ENCODE measurements at places on chromosomes 7 and 10. TPM values are rescaled to one million over a fixed set of nuclear protein-coding genes. Genes with fewer than 3 reads are reported as not detected.

- H3K4me3 ChIP-seq, result no peak overlapping the region
- no peak for DNase-seq
- H3K36me3 ChIP-seq, result no peaks in the 10 kb centered on the region
- no peaks in the 10 kb centered on the region for H3K4me1 ChIP-seq
These were observed 612.1 kb downstream of the AUTS2 start for GRCh38 chr7:70210200-70210935.

DNA sequence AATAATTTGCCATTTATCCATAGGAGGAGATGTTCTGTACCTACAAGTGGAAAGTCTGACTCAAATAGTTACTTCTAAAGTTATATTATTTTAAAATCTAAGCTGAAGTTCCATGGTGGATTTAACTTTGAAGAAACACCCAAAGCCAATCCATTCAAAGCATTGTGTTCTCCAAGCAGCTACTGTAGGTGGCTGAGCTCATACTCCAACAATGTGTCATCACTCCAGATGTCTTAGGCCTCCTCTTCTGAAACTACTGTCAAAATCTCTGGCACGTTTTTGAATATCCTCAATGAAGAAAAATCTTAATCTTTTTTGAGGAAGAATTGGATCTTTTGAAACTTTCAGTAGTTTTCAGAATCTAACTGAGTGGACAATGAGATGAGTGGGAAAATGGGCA, 169.1 kb downstream of the PTEN start:
- no peaks in the 10 kb centered on the region for H3K27me3 ChIP-seq
- H3K36me3 ChIP-seq, result no peaks in the 10 kb centered on the region
- H3K4me1 ChIP-seq, result no peaks in the 10 kb centered on the region
- DNase-seq, result no peak
- no peak overlapping the region for H3K27ac ChIP-seq
- H3K4me3 ChIP-seq, result no peak overlapping the region

DNA sequence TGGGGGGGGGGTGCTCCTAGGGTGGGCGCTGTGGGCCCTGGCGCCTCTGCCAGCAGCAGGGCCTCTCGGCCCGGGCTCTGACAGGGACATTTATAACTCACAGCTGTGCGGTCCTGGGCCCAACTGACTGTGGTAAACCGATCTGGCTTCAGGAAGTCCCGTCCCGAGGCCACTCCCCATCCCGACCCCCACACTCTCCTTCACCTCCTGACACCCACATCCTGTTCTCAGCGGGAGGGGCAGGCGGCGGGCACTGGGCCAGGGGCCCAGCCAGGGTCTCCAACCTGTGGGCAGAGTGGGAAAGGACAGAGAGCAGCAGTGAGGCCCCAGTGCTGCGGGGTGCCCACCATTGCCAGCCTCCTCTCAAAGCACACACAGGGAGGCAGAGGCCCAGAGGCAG, 69.1 kb downstream of the ZMIZ1 start:
- H3K4me1 ChIP-seq, result 0 out of 2 replicates have a peak, but pooled peaks cover 4% of the 10 kb centered on the region
- no peak overlapping the region for H3K27ac ChIP-seq
- H3K27me3 ChIP-seq, result no peaks in the 10 kb centered on the region
- no peak for DNase-seq
- peaks cover 19% of the 10 kb centered on the region for H3K36me3 ChIP-seq

DNA sequence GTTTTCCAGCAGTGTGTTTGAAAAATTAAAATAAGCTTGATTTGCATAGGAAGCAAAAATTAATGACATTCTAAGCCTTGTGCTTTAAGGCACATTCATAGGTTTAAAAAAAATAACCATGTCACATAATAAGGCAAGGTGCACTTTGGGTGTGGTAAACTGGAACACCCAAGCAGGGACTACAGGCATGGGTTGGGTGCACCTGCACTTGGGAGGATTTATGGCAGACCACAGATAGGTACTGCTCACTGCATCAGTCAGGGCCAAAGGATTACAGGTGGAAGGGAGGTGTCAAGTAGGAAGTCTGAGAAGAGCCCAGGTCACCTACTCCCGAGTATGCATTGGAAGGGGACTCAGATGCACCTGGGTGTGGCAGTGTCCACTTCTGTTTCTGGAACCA, 753.7 kb downstream of the SUGCT start:
- no peaks in the 10 kb centered on the region for H3K36me3 ChIP-seq
- no peak overlapping the region for H3K4me3 ChIP-seq
- DNase-seq, result no peak
- no peak overlapping the region for H3K27ac ChIP-seq
- H3K4me1 ChIP-seq, result peaks cover 10% of the 10 kb centered on the region

DNA sequence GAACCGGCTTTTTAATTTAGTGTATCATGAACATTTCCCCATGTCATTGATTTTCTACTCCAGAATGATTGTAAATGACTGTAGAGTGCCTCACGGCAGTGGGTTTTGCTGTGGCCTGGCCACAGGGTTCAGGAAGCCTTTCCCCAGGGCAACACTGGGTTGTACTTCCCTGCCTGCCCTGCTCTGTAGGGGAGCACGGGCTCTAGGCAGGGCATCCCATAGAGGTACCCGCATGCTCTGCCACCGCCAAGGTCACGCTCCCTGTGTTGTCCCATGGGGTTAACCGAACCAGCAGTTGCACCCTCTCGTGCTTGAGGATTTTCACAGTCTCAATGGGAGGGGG, 63.8 kb downstream of the BPGM start:
- no peak overlapping the region for H3K4me3 ChIP-seq
- H3K36me3 ChIP-seq, result no peaks in the 10 kb centered on the region
- no peaks in the 10 kb centered on the region for H3K27me3 ChIP-seq
- no peaks in the 10 kb centered on the region for H3K4me1 ChIP-seq

DNA sequence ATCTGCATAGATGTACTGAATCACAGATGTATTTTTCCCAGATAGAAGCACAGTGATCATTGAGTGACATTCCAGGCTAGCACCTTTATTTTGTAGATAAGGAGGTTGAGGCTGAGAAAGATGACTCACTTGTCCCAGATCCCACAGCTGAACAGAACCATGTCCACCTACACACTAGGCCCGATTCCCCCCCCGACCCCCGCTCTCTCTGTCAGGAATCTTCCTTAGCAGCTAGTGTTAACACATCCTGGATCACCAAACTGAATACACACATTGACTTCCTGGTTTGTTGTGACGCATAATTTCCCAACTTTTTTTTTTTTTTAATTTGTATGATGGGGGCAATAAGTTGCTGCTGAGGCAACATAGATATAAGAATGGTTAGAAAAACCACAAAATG, 5.2 kb downstream of the SFMBT2 start:
- H3K27me3 ChIP-seq, result 0 out of 2 replicates have a peak, but pooled peaks cover 4% of the 10 kb centered on the region
- no peaks in the 10 kb centered on the region for H3K36me3 ChIP-seq
- no peaks in the 10 kb centered on the region for H3K4me1 ChIP-seq
- no peak overlapping the region for H3K27ac ChIP-seq
- H3K4me3 ChIP-seq, result no peak overlapping the region

Gene SLC39A12
- total RNA-seq, result not detected

DNA sequence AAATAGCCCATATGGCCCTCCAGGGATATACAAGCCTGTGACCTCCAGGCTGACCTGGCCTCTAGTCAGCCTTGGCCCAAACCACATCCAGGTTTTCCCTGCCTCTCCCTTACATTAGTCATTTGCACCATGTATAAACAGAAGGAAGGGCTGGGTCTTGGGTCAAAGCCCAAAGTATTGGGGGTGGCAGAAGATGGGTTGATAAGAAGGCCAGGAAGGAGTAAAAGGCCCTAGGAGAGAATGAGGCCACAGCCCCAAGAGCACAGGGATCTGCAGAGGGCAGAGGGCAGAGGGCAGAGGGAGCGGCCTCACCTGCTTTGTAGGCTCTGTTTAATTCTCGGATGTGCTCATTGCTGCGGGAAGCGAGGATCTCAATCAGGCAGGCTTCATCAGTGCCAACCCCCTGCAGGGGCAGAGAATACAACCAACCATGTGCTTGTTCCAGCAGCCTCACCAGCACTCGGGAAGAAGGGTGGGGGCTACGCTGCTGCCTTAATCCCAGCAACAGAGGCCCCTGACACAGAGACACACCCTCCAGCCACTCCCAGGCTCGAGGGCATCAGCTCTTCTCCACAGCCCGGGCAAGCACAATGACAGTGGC, 31.3 kb downstream of the PLAC9 start:
- peaks cover 55% of the 10 kb centered on the region for H3K4me1 ChIP-seq
- H3K27ac ChIP-seq, result peak overlapping the region; percentile 78
- no peaks in the 10 kb centered on the region for H3K27me3 ChIP-seq
- H3K4me3 ChIP-seq, result peak overlapping the region; percentile 23
- DNase-seq, result peak; percentile 100

DNA sequence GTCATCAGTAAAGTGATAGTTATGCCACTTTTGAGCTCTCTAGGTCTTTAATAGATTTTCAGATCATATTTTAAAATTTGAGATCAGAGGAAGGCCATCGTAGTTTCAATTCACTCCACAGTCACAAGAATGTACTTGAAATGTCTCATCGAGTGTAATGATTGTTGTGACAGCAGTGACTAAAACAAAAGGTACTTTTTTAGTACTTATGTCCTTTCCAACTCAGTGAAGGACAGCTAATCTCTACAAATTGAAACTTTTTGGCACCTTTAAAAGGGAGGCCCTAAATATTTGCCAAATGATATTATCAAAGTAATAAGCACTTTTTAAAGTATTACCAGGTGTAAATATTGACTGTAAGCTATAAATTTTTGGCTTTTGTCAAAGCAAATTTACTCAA, 702.9 kb upstream of the GRM3 start:
- H3K27me3 ChIP-seq, result no peaks in the 10 kb centered on the region
- H3K27ac ChIP-seq, result no peak overlapping the region
- H3K36me3 ChIP-seq, result no peaks in the 10 kb centered on the region

- peak; percentile 99 for DNase-seq
- no peaks in the 10 kb centered on the region for H3K27me3 ChIP-seq
- peaks cover 25% of the 10 kb centered on the region for H3K4me1 ChIP-seq
- peak overlapping the region; percentile 69 for H3K27ac ChIP-seq
- H3K36me3 ChIP-seq, result no peaks in the 10 kb centered on the region
These were observed 525.7 kb downstream of the KCNMA1 start for GRCh38 chr10:77111611-77112550.

Gene H2BK1
- not detected for total RNA-seq

- H3K4me1 ChIP-seq, result no peaks in the 10 kb centered on the region
- DNase-seq, result no peak
- H3K27ac ChIP-seq, result no peak overlapping the region
- no peaks in the 10 kb centered on the region for H3K36me3 ChIP-seq
- H3K4me3 ChIP-seq, result no peak overlapping the region
These were observed 35.8 kb downstream of the RASGEF1A start for GRCh38 chr10:43230909-43231522.

All from PC-3 (cell line).